ENCODE measurements at places on chromosomes 6 and 20.

DNA sequence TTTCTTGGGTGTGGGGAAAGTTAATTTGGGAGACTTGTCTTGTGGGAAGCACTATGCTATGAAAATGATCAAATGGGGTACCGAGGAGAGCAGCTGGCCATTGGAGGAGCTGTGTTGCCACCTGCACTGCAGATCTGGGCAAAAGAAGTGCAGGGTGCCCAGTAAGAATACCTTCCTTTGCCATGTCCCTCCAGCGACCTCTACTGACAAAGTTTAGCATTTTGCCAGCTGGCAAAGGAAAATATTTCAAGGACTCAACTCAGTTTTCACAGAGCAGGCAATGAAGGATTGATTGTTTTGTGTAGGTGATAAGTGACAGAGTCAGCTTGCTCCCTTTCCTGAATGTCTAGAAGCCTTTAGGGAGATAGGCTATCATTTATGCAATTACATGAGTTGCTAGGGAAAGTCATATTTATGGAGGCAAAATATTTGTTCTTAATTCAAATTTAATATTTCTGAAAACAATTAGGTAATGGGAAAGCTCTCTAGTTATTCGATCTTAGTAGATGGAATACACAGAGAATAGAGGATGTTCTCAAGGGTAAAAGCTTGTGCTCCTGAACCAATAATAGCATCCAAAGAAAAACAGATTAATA is 118.4 kb downstream of the FARS2 start:
- DNase-seq, result peak; percentile 28

DNA sequence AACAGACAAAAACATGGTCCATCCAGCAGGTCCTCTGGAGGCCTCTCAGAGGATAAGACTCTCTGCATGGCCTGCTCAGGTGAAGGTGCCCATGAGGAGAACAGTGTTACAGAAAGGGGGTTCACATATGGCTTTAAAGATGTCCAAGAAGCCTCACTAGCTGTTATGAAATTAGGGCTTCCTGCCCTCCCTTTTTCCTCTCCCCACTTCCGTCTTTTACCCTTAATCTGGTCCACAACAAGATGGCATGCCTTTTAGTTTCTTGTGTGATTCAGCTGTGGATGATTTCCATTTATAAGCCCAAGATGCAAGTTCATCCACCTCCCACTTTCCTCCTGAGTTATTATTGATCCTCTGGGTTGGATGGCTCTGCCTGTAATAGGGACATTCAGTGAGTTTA is 14.0 kb downstream of the GCNT2 start:
- DNase-seq, result no peak

DNA sequence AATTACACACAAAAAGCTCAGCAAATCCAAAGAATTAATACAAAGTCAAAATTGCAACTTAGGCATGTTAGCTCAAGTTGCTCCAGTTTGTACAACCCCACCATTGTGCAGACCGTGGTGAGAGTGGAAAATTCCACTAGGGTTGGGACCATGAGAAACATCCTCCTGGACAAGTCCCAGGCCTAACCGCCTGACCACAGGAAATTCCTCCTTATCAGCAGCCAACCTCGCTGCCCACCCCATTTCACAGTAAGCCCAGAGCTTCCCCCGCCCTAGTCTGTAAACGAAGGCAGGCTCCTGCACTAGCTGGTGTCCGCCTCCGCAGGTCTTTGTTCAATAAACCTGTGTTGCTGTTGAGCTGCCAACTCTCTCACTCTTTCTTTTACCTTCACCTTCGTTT is 1023.3 kb downstream of the EYS start:
- DNase-seq, result no peak

DNA sequence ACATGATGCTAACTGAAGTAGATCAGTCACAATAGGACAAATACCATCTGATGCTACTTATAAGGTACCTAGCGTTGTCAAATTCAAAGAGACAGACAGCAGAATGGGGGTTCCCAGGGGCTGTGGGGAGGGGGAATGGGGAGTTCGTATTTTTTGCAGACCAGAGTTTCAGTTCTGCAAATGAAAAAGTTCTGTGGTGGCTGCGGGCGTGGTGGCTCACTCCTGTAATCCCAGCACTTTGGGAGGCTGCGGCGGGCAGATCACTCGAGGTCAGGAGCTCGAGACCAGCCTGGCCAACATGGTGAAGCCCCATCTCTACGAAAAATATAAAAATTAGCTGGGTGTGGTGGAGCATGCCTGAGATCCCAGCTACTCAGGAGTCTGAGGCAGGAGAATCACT is 68.1 kb downstream of the SLC22A23 start:
- DNase-seq, result no peak

DNA sequence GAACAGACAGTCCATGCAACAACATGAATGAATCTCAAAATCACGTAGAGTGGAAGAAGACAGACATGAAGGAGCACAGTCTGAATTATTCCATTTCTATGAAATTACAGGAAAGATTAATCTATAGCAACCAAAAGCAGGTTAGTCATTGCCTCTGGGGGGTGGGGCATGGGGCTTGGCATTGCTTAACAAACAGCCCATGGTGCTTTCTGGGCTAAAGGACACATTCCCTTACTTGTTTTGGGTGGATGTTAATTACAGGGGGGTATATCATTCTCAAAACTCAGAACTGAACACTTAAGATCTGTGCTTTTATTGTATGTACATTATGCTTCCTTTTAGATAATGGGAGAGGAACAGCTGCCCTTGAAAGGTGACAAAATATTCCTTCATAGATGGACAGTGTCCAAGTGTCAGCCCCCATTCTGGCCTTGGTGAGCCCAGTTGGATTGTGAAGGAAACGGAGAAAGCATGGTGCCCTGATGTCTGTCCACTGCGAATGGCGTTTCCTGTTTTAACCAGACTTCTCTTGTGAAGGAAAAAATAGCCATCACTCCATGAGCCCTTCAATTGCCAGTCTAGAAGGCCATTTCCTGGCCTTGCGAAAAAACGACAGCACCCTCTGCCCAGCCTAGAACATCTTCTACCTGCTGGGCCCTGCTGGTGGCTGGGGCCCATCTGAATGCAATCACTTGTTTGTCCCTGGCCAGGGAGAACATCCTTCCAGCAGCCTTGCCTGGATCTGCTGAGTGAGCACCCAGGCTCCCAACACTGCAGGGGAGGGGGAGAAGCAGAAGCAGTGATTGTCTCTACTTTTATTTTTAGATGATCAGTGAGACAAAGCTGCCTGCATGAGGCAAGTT is 179.7 kb downstream of the BCAS1 start:
- DNase-seq, result no peak
